ENCODE measurements at places on chromosomes 5 and 9.

GRCh38 chr5:99441235-99441634 is 512.4 kb upstream of the CHD1 start:
- DNase-seq, result no peak

DNA sequence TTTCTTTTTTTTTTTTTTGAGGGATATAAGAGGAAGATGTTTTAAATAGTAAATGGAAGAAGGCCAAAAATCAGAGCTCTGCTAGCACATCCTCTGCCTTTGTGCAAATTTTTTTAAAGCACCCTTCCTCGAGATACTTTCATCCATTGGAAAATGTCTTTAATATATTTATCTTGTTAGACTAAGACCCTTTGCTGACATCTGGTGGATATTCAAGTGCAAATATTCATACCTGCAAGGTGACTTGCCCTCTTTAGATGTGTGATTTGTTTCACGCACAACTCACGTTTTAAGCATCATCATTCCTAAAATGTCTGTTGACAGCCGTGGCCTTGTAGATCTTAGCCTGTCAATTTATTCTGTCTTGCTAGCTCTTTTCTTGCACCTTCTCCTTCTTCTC is 258.5 kb downstream of the AGTPBP1 start:
- DNase-seq, result no peak

- DNase-seq, result no peak
Measured at GRCh38 chr9:23582836-23583235, 243.2 kb downstream of the ELAVL2 start.

DNA sequence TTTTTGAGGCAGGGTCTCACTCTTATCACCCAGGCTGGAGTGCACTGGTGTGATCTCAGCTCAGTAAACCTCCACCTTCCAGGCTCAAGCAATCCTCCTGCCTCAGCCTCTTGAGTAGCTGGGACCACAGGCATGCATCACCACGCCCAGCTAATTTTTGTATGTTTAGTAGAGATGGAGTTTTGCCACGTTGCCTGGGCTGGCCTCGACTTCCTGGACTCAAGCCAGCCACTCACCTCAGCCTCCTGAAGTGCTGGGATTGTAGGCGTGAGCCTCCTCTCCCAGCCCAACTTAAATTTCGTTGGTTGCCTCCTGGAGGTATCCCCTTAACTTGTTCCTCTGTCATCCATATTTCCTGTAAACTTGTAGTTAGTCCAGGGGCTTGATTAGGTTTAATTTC is 47.2 kb downstream of the RAB24 start:
- DNase-seq, result no peak

DNA sequence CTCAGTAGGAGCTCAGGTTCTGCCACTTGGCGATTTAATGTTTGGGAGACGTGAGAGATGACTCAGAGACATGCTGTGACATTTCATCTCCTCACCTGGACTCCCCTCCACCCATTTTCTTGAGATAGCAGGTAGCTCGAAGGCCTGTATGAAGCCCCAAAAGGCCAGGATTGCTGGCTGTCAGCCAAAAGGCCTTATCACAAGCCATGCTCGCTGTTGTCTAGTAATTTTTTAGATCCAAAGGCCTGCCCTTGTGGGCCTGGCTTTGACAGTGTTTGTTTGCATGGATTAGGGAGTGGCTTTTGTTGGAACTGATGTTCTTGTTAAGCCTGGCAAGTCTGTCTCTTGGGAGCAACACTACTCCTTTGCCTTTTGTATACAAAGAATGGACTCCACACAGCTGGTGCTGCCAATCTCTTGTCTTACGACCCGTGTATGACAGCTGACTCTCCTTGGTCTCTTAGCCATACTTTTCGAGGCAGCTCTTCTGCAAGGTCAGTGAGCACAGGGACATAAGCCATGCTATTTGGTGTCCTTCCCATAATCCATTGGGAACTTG is 22.7 kb downstream of the CAVIN4 start:
- no peak for DNase-seq

GRCh38 chr5:116374434-116374852 is 200.2 kb downstream of the SEMA6A start:
- no peak for DNase-seq

- no peak for DNase-seq
Measured at GRCh38 chr9:20256284-20256948, 365.9 kb downstream of the MLLT3 start.

GRCh38 chr9:94649100-94649819 is 9.9 kb upstream of the FBP1 start:
- DNase-seq, result no peak

- peak; percentile 4 for DNase-seq
Measured at GRCh38 chr5:74035521-74035937, 409.5 kb downstream of the ARHGEF28 start.

- DNase-seq, result peak; percentile 13
Measured at GRCh38 chr5:122192497-122193496, 63.5 kb downstream of the ZNF474 start.

GRCh38 chr5:168193493-168194250 is 97.8 kb upstream of the WWC1 start:
- no peak for DNase-seq

DNA sequence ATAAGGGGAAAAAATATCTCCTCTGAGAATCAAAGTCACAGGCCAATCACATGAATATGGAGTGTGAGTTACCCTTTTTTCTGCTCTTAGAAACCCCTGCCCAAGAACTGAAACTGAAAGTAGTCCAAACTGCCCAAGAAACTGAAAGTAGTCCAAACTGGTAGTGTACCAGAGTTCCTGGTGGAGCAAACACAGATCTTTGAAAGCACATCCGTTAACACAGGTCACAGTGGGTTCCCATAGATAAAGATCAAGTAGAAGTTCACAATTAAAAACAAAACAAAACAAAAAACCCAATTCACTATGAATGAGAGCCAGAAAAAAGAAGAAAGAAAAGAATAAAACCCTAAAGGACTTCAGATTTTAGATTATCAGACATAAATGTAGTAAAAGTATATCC is 332.4 kb upstream of the EFNA5 start:
- peak; percentile 40 for DNase-seq

- no peak for DNase-seq
Measured at GRCh38 chr9:96270236-96270744, 31.7 kb downstream of the HSD17B3 start.

DNA sequence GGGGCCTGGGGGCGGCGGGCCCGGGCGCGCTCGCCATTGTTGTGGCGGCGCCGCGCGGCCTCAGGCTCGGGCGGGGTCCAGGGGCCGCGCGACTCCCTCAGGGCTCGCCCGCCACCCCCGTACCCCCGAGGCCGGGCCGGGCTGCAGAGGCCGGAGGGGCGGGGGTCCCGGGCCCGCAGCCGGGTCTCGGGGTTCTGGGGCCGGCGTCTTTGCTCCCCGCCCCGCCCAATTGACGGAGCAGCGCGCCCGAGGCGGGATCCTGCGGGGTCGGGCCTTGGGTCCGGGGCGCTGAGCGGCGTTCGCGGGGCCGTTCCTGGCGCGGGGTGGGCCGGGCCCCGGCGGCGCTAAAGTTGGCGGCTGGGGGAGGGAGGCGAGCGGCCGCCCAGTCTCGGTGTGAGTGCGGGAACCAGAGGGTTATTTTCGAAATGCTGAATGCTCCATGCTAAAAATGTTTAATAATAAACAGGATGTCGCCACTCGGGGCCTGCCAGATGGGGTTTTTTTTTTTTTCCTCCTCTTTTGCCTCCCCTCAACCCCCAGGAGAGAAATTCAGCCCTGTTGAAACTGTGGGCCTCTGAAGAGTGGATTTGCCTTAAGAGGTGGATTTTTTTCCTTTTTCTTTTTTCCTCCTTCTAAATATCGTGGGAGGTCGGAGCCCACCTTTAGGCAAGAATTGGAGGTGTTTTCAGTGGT is 724 bp downstream of the PRRC2B start:
- peak; percentile 37 for DNase-seq

GRCh38 chr5:4893063-4893744 is 246.9 kb upstream of the ADAMTS16 start:
- no peak for DNase-seq

DNA sequence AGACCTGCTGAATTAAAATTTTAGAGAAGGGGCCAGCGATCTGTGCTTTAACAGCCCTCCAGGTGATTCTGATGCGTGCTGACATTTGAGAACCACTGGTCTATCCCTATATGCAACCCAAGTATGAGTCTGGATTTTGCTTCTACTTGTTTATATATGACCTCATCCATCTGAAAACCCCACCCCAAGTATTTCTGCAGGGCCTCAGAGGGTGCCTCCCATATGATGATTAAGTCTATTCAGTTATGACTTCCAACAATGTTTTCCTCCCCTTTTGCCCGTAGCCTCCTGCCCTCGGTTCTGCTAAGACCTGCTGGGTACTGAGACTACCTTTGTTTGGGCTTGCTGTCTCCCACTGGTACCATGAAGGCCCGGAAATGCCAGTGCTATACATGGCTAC is 376.0 kb upstream of the SMARCA2 start:
- DNase-seq, result no peak

GRCh38 chr5:73327908-73328455 is 120.6 kb downstream of the FOXD1 start:
- no peak for DNase-seq

DNA sequence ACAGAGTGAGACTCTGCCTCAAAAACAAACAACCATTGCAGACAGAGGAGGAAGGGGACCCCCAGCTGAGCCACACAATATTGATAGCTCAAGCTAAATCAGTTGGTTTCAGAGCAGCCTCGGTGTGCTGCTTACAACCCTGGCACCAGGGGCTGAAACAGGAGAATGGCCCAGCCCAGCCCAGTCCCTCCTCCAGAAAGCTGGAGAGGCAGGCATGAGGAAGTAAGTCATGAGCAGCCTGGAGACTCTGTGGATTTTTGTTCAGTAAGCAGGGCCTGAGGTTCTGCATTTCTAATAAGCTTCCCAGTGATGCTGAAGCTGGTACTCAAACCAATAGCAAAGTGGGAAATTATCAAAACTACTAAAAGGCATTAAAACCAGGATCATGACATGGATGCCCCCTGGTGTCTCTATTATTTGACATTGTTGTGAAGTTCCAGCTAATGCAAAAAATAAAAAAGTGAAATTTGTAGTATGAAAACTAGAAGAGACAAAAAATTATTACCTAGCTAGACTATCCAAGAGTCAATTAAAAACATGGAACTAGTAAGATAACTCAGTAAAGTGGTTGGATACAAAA is 14.2 kb downstream of the PRRT1B start:
- DNase-seq, result no peak

GRCh38 chr5:89816038-89816437 is 593.5 kb downstream of the CETN3 start:
- no peak for DNase-seq

- DNase-seq, result no peak
Measured at GRCh38 chr5:138905541-138905940, 30.4 kb upstream of the LRRTM2 start.

- DNase-seq, result no peak
Measured at GRCh38 chr9:133067813-133068212, 6.0 kb downstream of the CEL start.

DNA sequence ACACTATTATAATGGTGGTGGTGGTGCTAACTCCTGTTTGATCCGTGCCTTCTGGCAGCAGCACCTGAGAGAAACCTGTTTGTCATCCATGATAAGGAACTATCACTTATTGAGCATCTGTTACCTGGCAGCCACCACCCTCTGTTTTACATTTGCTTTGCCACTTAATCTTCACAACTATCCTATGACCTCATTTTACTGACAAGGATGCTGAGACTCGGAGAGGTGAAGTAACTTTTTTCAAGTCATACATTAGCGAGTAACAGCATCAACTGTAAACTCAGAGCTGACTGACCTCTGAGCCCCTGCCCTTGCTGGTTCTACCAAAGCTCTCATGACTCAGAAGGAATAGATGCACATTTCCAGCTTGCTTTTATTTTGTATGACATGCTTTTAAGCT is 81.1 kb downstream of the EGFLAM start:
- no peak for DNase-seq

GRCh38 chr5:111453747-111454146 is 58.6 kb downstream of the STARD4 start:
- DNase-seq, result no peak

GRCh38 chr5:134590992-134591659 is 41.5 kb downstream of the SAR1B start:
- DNase-seq, result no peak

DNA sequence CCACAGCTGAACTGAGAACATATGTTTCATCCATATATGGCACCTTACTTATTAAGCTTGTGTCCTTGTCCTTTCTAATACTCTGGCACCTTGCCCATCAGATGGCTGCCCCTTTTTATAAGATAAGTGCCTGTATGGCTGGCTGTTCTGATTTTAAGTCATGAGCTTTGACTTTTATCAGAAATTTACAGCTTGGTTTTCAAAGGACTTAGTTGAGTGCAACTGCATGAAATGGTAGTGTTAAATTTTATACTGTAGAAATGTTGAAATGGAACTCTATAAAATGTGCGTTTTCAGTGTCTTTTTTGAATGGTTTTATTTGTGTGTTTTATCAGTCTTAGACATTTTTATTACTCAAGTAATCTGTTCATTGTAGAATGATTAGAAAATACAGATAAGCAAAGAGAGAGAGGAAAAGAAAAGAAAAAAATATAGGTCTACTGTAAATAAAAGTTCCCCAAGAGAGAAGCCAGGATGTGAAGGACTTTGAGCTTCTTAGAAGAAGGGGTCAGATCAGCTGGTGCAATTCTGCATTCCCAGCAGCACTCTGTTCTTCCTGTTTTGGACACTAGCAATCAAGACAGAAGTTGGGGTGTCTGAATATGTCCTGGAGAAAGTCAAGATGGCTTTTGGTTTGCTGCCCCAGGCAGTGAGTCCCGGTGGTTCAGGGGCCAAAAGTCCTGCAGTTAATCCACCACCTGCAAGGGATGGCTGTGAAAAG is 38.9 kb downstream of the ARHGAP26 start:
- DNase-seq, result no peak

DNA sequence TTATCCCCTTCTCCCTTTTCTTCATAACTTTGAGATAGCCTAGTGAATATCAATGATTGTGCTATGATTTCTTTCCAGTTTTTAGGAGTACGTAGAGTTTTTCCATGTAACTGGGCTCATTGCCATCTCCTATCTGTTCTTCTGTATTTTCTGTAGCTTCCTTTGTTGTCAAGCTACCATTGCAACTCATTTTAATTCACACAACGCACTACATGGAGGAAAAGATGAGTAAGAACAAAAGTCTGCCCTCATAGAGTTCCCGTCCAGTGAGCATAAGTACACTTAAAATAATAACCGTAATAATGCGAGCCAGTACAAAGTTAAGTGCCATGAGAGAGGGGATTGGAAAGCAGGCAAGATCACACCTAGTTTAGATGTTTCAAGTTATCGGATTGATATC is 177.7 kb downstream of the PAM start:
- DNase-seq, result no peak

- DNase-seq, result no peak
Measured at GRCh38 chr5:157290156-157290980, 24.4 kb downstream of the CYFIP2 start.

GRCh38 chr5:81786991-81787390 is 36.1 kb upstream of the SSBP2 start:
- no peak for DNase-seq
